ENCODE measurements at places on chromosomes 2 and 18.

GRCh38 chr2:133838642-133839365 is 270.5 kb upstream of the NCKAP5 start:
- DNase-seq = no peak

DNA sequence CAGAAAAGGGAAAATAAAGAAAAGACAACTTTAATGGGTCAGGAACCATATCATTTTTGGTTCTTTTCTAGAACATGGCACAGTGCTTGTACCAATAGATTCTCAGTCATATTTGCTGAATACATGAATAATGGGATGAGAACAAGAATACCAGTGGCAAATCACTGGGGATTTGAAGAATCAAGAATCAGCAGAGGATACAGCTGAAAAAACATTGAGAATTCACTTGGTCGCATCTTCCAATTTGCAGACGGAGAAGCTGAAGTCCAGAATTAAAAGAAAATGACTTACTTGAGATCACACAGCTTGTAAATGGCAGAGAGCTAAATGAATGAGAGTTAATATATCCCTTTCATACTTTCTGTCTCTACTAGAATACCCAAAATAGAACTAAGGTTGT is 362.2 kb downstream of the RAD51AP2 start:
- no peak for DNase-seq

DNA sequence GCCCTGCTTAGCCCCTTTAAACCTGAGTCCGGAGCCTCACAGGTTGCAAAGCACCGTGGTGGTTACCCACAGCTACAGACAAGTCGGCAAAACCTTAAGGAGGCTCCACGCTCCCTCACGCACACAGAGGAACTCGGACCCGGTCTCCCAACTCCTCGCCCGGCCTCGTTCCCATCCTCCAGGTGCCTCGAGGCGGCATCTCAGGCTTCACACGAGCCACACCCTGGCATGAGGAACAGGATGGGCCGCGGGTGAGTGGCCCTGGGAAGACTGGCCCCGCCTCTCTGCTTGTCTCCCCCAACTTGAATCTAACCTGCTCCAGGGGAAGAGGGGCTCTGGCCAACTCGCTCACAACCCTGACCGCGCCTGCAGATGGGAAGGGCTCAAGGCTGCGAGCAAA is 97.4 kb downstream of the EIPR1 start:
- no peak for DNase-seq

- DNase-seq = no peak
Measured at GRCh38 chr2:135590619-135591260, 59.5 kb downstream of the R3HDM1 start.

DNA sequence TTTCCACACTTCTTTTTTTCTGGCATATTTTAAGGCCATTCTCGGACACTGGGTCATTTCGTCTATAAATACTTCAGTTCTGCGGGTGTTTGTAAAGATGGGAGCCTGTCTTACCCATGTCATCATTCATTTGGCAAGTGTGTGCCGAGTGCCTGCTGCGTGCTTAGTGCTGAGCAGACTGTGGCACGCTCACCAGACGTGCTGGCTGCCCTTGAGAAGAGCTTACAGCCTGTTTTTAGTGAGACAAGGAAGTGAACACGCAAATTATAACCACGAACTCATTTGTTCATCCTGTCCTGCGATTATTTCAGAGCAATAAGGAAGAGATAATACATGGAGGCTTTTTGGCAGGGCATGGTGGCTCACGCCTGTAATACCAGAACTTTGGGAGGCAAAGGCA is 10.4 kb upstream of the STON1 start:
- no peak for DNase-seq

GRCh38 chr18:59357928-59358327 is 1.1 kb downstream of the LMAN1 start:
- DNase-seq = no peak

DNA sequence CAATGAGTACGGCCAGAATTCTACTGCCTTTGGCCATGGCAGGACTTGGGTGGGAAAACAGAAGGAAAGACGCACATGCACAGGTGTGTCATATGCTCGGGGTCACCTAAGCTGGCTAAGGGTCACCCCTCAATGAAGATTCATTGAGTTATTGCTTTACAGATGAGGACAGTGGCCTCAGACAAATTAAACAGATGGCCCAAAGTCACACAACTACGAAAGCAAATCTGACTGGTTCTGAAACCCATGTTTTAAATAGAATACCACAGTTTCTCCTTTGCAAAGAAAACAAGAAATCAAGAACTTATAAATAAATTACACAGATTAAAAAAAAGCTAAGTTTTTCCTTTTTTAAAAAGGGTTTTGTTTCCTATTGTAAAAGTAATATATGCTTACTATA is 70.5 kb downstream of the ID2 start:
- no peak for DNase-seq

GRCh38 chr18:10660179-10660884 is 134.5 kb downstream of the NAPG start:
- no peak for DNase-seq

DNA sequence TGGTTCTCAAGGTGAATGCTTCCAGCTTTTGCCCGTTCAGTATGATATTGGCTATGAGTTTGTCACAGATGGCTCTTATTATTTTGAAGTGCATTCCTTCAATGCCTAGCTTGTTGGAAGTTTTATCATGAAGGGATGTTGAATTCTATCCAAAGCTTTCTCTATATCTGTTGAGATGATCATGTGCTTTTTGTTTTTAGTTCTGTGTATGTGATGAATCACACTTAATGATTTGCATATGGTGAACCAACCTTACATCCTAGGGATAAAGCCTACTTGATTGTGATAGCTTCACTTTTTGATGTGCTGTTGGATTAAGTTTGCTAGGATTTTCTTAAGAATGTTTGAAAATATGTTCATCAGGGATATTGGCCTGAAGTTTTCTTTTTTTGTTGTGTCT is 112.1 kb downstream of the MBD2 start:
- DNase-seq = no peak

DNA sequence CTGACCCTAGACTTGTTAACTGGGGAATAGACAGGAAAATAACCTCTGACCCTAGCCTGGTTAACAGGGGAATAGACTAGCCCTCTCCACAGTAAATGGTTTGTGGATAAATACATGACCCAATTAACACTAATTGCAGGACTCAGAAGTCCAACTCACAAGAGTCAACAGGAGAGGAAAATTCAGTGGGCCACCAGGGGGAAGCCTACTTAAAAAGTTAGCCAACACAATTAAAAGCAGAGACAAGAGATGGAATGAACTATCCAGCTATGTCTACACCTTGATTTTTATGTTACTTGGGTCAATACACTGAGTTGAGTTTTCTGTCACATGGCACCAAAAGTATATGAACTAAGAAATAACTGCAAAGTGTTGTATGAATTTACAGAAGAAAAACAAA is 158.8 kb upstream of the SLC39A10 start:
- peak; percentile 63 for DNase-seq

DNA sequence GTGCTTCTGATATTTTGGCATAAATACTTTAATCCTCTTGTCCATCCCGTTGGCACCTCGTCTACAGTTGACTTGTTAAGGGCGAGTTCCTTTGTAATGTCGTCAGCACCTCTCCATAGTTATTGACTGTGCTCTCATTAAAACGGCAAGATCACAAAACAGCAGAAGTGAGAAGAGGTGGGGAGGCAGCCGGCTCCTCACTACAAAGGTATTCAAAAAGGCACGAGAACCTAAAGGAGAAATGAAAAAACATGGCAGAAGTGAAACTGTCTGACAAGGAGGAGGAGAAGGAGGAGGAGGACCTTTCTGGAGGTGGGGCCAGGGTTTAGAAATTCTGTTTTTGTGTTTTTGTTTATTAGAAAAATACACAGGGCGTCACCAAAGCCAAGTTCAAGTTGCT is 235.6 kb downstream of the BCL11A start:
- no peak for DNase-seq

GRCh38 chr2:218282173-218282991 is 9.9 kb downstream of the TMBIM1 start:
- no peak for DNase-seq

GRCh38 chr2:42947809-42948600 is 155.6 kb upstream of the HAAO start:
- DNase-seq = no peak

DNA sequence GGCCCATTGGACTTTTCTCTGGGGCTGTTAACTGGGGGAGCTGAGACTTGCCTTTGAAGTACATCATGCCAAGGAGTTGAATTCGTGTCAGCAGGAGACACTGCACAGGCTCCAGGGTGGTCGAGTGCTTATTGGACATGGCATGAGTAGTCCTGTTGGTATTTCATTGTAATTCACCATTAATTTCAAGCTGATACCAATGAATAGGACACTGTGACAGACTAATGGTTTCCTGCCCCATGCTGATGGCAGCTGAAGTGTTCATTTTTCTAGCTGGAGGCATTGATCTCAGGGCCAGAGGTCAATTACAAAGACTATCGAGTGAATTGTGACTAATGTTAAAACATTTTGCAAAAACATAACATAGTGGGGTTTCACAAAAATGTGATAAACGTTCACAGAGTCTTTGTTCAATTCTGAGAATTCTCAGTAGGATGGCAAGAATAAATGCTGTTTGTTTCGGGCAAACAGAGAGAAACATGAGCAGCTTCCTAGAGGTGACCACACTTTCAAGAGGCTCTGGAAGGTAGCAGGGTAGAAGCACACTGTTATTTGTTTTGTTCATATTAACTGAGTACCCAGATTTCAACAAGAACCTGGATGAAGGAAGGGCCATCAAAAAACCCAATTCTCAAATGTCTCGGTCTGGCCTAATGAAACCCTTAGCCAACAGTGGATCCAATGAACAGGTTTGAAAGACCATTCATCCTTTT is 90.6 kb upstream of the ARL4C start:
- DNase-seq = no peak

DNA sequence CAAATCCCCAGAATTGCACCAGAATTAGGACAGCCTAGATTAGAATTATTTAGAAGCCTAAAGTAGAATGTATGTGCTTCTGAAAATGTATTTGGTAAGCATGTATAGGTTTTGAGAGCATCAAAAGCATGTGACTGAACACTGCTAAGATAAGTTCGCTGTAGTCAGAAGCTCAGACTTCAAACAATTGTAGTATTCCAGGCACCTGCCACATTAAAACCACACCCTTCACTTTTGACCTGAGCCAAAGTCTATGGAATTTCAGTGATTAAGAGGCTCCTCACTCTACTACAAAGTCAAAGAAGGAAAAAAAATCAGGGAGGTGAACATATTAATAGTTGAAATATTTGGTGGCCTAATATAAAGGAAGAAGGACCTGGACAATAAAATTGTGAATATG is 8.2 kb downstream of the KCNJ3 start:
- DNase-seq = no peak

GRCh38 chr2:170141865-170142264 is 36.1 kb upstream of the MYO3B start:
- DNase-seq = no peak

GRCh38 chr2:219297766-219298456 is 11.3 kb downstream of the PTPRN start:
- no peak for DNase-seq

- DNase-seq = no peak
Measured at GRCh38 chr2:51401546-51401945, 369.6 kb upstream of the NRXN1 start.

GRCh38 chr2:178322068-178322467 is 127.8 kb downstream of the OSBPL6 start:
- no peak for DNase-seq

GRCh38 chr2:176380341-176380740 is 111.1 kb downstream of the MTX2 start:
- no peak for DNase-seq

DNA sequence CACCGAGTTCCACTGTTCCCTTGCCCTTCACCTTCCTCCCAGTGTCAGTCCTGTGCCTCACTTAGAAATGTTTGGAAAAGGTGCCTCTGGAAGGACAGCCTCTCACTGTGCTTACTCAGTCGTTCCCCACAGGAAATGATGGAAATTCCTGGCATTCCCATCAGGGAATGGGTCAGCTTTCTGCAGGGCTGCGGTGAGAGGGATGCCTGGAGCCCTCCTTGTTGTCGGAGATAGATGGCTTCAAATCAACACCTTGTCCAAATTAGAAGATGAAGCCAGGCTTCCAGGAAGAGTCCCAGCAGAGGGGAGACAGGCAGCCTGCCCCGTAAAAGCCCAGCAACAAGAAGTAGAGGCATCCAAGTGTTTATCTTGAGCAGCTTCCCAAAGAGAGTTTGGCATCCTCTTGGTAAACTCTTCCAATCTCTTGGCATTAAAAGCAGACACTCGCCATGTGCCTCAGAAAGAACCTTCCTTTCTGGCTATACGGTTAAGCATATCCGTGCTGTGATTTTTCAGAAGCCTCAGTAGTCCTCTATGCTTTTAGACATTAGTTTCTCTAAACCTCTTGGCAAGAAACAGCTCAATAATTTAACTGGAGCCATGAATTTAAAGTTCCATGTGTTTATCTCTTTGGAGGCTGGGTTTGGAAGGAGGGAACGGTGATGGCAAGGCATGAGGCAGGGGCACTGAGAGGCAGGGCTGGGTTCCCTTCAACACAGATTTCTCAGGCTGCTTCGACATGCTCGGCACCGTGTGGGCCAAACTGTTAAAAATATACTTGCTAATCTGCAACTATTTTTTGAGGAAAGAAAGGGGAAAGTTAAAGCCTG is 25.1 kb downstream of the COLEC12 start:
- DNase-seq = no peak

DNA sequence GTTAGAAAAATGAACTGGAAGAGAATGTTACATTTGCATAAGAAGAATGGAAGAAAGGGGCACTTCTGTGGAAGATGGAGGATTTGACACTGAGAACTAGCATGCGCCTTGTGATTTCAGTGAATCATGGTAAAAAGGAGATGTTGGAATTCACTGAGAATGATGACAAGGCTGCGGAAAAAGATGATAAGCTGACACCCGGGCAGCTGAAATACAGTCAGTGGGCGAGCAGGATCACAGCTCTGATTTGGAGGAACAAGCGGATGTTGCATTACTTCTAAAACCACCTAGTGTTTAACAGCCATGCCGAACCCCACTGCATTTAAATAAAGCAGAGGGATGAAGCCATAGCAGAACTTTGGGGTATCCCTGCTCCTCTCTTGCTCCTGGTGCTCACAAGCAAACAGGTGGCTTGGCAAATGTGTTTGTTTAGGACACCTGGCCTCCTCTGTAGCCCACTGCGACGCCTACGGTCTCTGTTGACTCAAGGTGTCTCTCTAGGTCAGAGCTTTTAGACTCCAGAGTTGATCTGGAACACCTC is 134.9 kb downstream of the NDUFA10 start:
- no peak for DNase-seq

DNA sequence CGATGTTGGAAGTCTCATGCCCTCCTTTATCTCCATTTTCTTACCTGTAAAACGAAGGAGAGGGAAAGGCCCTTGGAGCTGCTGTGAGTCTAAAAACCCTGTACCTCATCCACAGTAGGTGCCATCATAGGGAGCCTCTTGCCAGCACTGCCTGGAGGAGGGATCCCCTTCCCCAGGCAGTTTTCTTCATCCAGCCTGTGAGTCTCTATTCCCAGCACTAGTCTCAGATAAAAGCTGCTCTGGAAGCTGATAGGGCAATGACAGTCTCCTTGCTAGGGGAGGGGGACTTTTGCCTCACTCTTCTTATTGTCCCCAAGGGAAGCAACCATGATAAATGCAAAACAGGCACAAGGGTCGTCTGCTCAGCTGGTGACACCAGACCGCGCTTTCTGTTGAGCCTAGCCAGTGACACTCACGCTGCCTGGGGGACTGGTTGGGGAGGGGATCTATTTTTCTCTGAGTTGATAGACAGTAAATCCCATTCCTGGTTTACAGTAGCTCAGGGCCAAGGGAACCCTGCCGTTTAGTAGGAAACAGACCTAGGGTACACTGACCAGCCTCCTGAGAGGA is 139.5 kb upstream of the NABP1 start:
- no peak for DNase-seq

- no peak for DNase-seq
Measured at GRCh38 chr2:240320204-240320993, 115.1 kb upstream of the GPC1 start.

GRCh38 chr18:58064406-58064998 is 20.5 kb downstream of the NEDD4L start:
- DNase-seq = no peak
